SK-N-SH treated with all-trans-retinoic acid at 6 μM for 48 hours (cell line): ENCODE measurements at places on chromosomes 1 and 21.
A peak's percentile ranks its signal among the peaks of the same experiment; 100 is the strongest.

DNA sequence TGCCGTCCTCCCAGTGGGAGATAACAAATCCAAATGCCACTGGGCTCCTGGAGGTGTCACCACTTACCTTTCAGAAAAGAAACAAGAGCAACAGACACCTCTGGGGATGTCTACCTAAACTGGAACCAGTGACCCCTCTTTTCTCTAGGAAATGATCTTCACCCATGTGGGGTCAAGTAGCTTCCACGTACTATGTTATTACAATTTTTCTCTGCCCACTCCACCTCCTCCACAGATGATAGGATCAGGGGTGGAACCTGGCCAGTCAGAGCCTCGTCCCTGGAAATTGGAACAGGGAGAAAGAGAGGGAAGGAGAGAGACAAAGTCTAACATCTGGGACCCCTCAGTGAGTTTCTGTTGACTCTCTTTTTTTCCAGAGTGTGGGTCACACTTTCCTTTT, 50.1 kb downstream of the H3-3A start:
- no peak for ATAC-seq

GRCh38 chr21:42836767-42837301, 42.5 kb downstream of the WDR4 start:
- no peak for ATAC-seq

DNA sequence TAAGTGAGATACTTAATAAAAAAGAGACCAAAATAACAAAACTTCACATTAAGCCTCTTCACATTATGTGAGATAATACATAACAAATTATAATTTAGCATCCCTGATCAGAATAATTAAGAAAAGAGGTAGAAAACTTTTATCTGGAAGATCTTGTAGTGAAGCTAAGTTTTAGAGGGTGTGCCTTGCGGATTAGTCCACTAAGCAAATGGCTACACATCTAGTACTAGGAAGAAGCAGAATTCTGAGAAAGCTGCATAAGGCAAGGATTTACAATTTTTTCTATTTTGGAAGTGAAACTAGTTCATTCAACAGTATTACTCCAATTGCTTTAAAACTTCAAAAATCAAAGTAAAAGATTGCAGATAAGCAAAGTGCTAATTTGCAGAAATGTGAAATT, 3.5 kb downstream of the YOD1 start:
- no peak for ATAC-seq

- ATAC-seq = no peak
Measured at GRCh38 chr1:199665371-199665770, 362.1 kb upstream of the NR5A2 start.

DNA sequence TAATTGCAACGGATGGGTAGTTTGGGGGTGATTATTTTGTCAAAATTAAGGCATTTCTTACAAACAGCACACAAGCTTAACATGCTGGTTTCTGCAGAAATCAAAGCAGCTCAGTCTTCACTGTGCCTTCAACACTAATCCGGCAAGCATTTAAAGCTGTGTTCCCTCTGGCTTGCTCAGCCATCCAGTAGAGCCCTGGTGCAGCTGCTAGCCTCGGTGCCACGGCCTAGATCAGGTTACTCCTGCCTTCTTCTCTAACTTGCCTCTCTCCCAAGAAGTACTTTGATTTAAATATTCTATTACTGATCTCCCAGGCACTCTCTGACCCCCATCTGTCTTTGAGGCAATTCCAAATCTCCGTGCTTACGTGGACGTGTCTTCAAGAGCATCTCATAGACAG, 85.6 kb downstream of the GREM2 start:
- peak; percentile 65 for ATAC-seq

DNA sequence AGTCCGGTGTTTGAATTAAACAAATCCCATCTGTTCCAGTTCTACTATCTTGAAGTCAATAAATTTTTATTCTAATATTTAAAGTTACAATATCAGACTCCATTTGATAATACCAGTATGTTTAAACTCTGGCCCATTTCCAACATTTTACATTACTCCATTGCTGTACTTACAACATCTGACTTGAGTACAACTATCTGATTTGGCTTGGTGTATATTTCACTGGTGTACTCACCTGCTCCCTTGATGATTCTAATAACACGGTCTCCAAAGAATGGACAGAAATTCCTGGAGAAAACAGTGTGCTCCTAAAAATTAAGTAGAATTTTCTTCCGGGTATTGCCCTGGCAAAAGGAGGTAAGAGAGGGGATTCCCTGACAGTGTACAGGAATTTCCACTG, 680.5 kb upstream of the ADAMTS5 start:
- no peak for ATAC-seq

GRCh38 chr21:32934829-32935228, 90.9 kb upstream of the OLIG2 start:
- no peak for ATAC-seq
